ENCODE measurements at places on chromosomes 1 and 21.

DNA sequence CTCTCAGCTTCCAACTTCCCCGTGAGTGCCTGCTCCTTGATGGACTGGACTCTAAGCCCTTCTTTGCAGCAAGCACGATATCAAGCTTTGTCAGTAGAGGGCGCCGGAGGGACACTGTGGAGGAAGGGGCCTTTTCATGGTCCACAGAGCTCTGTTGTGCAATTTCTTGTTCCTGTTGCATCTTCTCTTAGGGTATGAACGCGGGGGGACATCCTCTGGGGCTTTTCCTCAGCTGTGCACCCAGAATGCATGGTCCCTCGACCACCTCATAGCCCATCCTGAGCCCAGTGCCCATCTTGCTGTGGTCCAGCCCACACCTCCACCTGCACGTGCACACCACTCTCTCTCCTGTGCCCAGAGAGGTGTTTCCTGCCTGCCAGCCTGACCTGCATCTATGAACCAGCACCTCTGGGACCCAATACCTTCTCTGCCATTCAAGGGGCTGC is 556.8 kb downstream of the PTPRU start:
- DNase-seq, result no peak

DNA sequence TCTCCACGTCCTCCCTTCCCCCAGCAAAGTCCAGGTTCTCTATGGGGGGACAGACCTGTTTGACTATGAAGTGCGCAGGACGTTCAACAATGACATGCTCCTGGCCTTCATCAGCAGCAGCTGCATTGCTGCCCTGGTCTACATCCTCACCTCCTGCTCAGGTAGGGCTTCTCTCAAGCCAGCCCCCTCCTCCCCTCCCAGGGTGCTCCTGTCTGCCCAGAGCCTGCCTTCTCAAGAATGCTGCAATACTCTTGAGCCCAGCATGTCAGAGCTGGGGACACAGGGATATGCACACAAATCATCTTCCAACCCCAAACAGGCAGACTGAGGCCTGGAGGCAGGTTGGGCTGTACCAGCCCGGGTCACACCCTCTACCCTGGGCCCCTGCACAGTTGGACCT is 35.4 kb downstream of the DISP3 start:
- DNase-seq, result no peak

DNA sequence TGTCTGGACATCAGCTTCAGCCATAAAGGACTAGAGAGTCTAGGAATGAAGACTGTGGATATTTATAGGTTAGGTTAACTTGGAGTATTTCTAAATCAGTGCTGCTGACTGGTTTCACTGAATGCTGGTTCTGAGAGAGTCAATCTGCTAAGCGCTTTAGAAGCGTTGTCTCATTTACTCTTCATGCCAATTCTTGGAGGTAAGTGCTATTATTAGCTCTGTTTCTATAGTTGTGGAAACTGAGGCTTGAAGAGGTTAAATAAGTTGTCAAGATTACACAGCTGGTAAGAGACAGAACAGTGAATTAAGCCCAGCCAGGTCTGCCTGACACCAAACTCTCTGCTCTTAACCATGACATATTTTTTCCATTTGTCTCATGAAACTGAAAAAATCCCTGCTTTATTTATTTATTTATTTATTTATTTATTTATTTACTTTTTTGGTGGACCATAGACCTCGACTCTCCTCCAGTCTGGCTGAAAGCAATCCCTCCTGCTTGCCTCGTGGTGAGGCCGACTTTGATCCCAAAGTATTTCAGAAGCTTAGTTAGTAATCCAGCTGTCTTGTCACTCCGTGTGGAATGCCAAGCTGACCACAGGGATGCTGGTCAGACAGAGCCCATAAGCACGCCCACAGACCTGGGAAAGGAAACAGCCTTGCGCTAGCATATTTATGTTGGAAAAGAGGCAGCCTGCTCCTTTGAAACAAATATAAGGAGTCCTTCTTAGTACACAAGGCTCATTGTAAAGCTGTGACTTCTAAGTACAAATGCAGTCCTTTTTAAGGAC is 16.9 kb downstream of the NTMT2 start:
- DNase-seq, result no peak

DNA sequence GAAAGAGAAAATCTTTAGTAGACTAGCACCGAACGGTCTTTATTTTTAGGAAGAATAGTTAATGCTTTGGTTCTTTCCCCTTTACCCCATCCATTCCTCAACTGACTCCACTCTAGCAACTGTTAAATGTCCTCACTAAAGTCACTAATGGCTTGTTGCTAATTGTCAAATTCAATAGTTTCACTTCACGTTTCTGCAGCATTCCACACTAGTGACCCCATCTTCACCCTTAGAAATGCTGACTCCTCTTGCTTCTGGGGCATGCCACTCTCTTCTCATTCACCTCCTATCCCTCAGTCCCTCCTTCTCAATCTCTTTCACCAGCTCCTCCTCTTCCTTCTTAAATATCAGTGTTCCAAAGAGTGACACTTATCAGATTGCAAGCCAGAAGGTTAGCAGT is 19.4 kb upstream of the CADM3 start:
- DNase-seq, result no peak

GRCh38 chr1:229028544-229028943 is 242.4 kb upstream of the RAB4A start:
- DNase-seq, result no peak

GRCh38 chr1:69441496-69441895 is 126.2 kb upstream of the LRRC7 start:
- no peak for DNase-seq

- DNase-seq, result no peak
Measured at GRCh38 chr1:70358921-70359564, 4.5 kb upstream of the ANKRD13C start.

DNA sequence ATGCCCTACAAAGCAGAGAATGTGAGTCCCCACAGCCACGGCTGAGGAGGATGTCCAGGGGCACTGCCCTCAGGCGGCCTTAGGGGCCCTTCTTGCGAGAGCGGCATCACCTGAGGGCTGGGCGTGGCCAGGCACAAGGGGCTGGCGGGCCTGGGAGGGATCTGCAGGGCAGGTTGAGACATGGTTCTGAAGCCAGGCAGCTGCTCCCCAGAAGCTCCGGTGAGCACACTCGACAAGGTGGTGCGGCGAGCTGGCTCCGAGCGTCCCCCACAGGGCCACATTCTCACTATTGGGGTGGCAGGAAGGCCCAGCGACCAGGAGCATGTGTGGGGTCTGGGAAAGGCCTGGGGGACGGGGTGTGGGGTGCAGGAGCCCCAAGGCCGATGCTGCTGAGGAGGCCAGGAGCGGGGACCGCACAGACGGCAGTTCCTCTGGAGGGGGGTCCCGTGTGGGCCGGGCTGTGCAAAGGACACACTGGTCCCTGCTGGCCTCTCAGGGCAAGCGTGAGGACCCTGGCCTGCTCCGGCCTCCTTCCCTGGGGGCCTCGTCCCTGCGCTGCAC is 47.2 kb downstream of the MORN1 start:
- no peak for DNase-seq

- no peak for DNase-seq
Measured at GRCh38 chr1:236880209-236880608, 85.1 kb downstream of the MTR start.

DNA sequence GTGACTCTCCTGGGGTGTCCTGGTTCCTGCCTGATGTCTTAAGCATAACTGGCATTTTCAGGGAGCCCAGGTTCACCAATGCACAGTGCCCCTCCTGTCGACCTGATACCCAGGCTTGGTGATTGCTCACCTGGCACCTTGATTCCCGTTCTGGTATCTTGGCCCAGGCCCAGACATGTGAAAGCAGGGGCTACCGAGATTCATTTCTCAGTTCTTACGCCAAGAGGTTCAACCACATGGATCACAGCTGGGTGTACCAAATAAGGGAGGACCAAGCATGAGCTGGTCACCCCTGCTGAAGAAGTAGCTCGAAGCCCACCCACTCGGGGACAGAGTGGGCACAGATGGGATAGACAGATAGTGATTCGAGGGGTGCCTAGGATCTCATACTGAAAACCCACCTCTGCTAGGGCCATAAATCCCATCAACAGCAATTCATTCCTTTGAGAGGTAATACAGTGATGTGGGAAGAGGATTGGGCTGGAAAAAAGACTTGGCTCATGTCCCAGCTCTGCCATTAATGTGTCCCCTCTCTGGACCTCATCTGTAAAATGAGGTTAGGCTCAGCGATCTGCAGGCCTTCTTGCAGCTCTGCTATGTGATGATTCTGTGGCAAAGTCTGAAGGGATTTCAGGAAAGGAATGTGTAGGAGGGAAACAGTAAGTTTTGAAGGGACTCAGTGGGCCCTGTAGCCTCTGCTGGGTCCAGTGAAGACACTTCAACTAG is 2.7 kb downstream of the EPHX1 start:
- no peak for DNase-seq

GRCh38 chr1:45172764-45173163 is 33.6 kb downstream of the ZSWIM5 start:
- DNase-seq, result no peak

DNA sequence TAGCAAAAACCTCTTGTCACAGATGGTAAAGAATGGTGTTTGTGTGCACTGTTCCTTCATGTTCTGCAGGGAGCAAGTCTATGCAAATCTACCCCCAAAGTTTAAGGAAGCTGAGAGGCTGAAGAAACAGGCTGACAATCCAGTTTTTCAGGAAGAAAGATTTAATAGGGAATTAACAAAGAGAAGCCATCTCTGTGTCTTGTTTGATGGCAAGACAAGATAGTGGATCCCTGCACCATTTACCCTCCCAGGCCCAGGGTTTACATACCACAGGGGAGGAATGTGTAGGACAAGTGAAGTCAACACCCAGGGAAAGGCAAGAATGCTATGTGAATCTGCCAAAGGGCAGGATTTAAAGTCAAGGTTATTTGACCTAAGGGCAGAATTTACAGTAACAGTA is 48.1 kb upstream of the FNBP1L start:
- DNase-seq, result no peak

DNA sequence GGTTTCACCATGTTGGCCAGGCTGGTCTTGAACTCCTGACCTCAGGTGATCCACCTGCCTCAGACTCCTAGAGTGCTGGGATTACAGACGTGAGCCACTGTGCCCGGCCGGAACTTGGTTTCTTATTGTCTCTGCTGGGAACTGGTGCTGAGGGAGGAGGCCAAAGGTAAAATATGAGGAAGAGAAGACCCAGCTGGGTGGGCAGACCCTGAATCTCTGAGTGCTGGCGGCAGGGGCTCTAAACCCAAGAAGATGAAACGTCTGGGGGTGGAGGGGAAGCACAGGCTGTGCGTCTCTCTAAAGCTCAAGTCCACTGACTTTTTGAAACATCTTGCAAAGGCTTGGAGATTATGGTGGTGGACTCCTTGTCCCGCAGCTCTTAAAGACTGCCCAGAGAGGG is 82.0 kb upstream of the TLR5 start:
- DNase-seq, result no peak

GRCh38 chr1:53046930-53047329 is 15.1 kb upstream of the PODN start:
- no peak for DNase-seq

GRCh38 chr1:3522564-3523265 is 68.2 kb downstream of the ARHGEF16 start:
- no peak for DNase-seq

DNA sequence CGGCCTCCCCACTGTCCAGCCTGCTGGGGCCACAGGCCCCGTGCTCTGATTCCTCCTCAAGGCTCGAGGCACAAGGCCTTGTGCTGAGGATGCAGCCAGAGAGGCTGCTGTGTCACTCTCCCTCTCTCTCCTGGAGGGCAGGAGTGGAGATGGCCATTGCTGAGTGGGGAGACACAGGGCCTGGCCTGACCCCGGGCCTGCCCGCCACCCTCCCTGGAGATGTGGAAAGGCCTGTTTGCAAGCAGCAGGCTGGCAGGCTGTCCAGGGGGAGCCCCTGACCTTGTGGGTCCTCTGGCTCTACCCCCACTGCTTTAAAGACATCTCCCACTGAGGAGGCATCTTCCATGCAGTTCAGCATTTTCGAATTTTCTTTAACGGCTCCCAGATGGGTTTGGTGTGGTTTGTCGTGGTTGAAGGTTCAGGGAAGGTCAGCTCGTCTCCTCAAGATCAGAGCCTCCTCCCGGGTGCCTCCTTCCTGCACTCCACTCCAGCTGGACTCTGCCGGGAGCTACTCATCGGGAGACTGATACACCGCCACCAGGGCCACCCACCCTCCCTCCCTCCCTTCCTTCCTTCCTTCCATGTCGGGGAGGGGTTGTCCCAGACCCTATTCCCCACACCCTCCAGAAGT is 69.1 kb downstream of the SPSB1 start:
- DNase-seq, result no peak

DNA sequence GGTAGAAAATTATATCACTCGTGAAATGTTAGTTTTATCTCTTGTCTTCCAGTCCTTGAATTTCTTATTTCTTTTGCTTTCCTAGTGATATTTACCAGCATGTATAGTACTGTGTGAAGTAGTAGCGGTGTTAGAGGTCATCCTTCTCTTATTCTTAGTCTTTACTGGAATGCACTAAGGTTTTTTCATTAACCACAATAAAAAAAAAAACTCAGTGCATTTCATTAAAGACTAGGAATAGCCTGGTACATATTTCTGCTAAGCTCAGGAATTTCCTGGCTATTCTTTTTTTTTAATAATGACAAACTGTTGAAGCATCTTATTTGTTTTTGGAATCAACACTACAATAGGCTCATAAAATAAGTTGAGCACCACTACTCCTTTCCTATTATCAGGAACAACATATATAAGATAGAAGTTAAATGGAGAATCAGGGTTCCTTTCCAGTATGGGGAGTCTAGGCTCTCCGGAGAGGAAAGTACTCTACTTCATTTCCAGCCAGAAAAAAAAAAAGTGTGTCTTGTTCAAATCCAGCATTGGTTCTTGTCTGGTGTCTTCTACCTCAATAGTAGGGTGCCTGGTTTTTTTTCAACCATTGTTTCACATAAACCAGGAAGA is 60.0 kb downstream of the TNFSF18 start:
- no peak for DNase-seq

- no peak for DNase-seq
Measured at GRCh38 chr1:56709269-56709880, 64.3 kb downstream of the PRKAA2 start.

- DNase-seq, result no peak
Measured at GRCh38 chr1:240771450-240771849, 159.5 kb upstream of the GREM2 start.

- DNase-seq, result no peak
Measured at GRCh38 chr1:66938613-66939012, 13.8 kb downstream of the MIER1 start.

- DNase-seq, result no peak
Measured at GRCh38 chr1:47934243-47934805, 62.9 kb downstream of the TRABD2B start.

DNA sequence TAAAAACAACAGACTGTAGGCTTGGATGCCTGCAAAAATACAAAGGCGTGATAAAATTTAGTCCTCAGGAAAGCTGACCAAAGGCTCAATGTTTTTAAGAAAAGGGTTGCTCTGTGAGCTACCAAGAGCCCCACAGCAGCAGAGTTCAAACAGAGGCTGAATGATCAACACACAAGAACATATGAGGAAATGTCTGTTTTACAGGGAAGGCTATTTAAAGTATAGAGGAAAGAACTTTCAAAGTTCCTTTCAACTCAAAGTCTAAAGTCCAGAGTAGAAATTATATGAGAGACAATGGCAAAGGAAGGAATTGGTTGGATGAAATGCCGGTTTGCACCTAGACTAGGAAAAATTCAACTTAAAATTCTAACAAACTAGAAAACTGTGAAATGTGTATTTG is 8.6 kb downstream of the CLSTN1 start:
- no peak for DNase-seq
